ENCODE measurements at places on chromosomes 4 and X.

- DNase-seq: no peak
Observed at GRCh38 chrX:121823406-121823805, 776.0 kb downstream of the GLUD2 start.

DNA sequence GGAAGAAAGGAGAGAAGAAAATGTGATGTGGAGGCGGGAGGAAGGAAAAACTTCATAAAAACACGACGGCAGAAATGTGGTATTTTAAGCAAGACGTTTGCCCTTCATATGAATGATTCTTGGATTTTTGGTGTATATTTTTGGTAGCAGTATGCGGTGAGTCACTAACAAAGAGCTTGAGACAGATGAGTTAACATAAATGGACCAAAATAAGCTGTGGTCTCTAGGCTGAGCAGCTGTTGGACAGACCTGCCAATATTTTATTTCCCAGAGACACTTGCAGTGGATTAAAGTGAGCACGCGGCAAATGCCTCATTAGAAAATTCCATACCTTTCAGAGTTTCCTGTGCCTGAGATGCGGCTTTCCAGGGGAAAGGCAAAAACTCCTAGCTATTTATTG lies 43.1 kb upstream of the RPS6KA3 start:
- DNase-seq: no peak

GRCh38 chrX:136021160-136021559 lies 35.9 kb downstream of the SLC9A6 start:
- DNase-seq: no peak

DNA sequence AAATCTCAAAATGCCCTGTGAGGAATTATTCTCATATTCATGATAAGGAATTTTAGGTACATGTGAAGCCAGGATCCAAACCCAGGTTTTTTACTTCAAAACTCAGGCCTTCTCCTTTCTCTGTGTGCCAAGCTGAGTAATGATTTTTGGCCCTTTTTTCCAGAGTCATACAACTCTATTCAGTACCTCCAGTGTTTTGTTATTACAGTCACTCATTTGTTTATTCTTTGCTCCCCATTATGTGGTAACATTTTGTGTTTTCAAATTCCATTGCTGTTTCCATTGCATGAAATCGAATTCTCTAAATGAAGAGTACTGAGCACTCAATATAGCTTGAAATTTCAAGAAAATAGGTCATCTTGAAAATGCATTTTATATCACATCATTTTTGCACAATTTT lies 315.4 kb downstream of the NR3C2 start:
- no peak for DNase-seq

DNA sequence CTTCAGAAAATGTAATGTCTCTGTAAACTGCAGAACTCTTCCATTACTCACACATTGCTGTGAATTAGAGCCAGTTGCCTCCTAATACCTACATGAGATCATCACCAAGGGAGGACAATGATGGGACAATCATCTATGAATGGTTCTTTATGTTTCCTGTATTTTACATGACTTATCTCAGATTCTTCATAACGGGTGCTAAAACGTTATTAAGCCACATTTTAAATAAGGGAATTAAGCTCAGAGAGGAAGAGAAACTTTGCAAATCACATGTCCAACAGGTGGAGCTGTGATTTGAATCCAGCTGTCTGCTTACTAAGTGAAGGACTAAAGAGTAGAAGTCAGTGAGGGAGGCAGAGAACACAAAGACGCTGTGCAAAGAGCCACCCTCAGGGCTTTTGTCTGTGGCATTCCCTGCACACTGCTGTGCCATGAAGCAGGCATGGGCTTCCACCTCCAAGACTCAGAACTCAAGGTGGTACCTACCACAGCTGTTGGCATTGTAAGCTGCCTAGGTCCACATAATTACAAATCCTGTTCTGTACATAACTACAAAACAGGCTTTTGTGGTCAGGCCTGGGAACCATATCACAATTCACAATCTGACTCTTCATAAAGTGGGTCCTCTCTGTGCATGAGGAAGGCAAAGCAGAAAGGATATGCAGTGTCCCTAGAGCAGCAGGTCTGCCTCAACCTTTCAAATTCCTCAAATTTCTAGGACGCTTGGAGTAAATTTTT lies 12.8 kb downstream of the TBC1D9 start:
- peak; percentile 20 for DNase-seq

- DNase-seq: no peak
Observed at GRCh38 chrX:118570209-118570608, 74.6 kb downstream of the DOCK11 start.

DNA sequence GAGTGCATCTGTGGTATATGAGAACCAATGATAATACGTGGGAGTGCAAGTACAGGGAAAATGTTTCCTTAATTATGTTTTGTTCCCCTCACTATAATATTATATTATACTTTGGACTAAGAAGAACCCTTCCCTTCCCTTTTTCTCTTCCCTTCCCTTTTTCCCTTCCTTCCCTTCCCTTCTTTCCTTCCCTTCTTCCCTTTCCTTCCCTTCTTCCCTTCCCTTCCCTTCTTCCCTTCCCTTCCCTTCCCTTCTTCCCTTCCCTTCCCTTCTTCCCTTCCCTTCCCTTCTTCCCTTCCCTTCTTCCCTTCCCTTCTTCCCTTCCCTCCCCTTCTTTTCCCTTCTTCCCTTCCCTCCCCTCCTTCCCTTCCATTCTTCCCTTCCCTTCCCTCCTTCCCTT lies 36.9 kb upstream of the VSIG4 start:
- no peak for DNase-seq

DNA sequence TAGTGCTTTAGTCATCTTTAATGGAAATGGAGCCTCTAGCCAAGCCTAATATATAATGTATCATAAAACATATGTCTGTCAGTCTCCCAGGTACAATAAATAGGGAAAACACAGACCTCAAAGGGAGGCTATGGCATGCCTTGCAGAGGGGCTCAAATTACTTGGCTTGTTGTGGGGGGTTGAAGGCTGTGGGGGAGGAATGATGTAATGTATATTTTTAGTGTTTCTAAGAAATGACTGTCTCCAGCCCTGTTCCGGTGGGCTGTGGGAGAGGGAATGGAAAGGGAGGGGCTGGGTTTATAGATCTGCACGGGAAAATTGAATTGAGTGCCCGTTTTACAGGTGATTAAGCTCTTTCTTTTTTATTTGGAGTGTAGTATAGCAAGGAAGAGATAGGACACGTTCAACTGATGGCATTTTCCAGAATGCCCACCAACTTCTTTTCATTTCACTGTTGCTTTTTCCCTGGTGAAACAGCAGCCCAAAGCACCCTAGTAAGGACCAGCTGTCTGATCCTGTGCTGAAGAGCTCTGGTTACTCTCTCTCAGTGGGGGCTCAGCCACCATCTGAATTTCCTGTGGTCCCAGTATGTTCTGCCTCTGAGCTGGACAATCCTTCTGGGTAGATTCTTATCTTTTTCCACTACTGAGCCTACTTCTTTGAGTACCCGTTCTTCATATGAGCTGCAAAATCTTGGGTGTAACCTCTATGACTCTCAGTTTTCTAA lies 220.7 kb upstream of the CASK start:
- peak; percentile 4 for DNase-seq

Measured in iPS-NIHi11 (cell line).